ENCODE measurements at places on chromosomes 4 and X.

GRCh38 chr4:47809654-47810203 is 28.1 kb downstream of the CORIN start:
- DNase-seq = no peak

DNA sequence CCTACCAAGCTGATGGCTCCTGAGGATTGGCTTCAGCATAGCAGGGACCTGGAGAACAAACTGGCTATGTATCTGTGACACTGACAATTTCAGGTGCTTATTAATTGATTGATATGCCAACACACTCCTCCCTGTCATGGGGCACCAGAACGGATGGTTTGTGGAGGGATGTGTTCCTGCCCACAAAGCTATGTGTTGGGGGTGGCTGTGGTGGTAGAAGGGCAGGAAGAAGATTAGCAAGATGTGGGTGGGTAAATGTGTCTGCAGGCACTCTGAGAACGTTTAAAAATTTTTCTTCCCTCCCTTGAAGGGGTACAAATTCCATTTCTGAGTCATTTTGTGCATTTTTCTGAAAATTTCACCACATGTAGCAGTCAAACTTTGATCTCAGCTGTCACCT is 55.0 kb upstream of the SCML1 start:
- DNase-seq = no peak

DNA sequence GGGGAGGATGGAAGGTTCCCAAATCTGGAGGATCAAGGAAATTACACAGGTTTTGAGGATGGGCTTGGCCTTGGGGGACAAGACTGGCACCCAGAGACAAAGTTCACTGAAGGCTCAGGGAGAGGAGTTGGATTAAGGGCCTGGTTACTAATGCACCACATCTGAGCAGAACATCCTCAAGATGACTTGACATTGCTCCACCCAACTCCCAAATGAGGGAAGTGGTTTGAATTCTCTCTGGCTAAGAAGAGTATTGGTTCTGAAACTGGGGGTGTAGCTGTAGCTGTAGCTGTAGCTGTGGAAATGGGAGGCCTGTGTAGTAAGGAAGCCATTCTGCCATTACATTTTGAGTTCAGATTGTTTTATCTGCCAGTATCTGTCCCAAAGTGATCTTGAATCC is 129.4 kb downstream of the RASL11B start:
- no peak for DNase-seq

- no peak for DNase-seq
These were observed 89.1 kb upstream of the TSPAN5 start for GRCh38 chr4:98747393-98748091.

GRCh38 chr4:125360727-125361126 is 46.0 kb downstream of the FAT4 start:
- no peak for DNase-seq

GRCh38 chr4:138650929-138651448 is 364.6 kb upstream of the NOCT start:
- DNase-seq = no peak

- DNase-seq = no peak
These were observed 117.0 kb downstream of the DHRSX start for GRCh38 chrX:2383735-2384134.

DNA sequence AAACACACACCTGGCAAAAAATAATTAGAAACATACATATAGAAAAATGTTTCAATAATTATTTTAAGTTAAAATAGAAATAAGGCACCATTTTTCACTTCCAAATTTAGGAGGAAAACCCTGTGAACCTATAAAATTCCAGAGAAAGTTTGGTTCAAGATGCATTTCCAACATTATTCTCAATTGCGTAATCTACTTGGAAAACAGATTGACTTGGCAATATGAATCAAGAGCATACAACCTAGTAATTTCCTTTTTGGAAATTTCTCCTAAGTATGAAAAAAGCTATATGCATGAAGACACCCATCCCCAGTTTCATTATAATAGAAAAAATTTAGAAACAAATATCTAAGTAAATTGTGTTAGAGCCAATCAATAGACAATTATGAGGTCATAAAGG is 242.9 kb downstream of the IQCM start:
- DNase-seq = no peak

Data from pulmonary artery endothelial cell (primary cell).